SK-N-SH treated with all-trans-retinoic acid at 6 μM for 48 hours (cell line): ENCODE measurements at places on chromosomes 16 and 17.

- no peak for ATAC-seq
Observed at GRCh38 chr17:11899537-11899942, 97.7 kb downstream of the ZNF18 start.

- no peak for ATAC-seq
Observed at GRCh38 chr16:3214904-3215600, 19.9 kb downstream of the ZNF200 start.

DNA sequence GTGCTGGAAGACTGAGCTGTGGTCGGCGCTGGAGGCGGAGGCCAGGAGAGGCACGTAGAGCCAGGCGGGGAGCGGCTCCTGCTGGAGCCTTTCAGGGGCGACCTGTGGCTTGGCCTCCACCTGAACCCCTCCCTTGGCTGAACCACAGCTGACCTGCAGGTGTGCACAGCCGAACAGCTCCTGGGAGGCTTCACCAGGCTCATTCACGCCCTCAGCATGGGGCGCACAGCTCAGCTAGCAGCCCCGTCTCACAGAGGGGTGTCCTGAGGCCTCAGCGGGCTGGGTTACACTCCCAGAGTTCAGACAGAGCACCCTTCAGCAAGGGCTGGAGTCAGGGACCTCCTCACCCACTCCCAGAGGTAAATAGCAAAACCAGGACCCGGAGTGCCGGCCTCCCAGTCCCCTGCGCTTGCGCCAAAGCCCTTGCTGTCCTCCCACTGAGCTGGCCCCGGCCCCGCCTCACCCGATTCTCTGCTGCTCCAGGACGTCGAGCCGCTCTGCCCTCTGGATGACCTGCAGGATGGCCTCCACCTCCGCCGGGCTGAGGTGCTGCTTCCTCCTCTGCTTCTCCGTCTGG lies 31.7 kb downstream of the RPH3AL start:
- ATAC-seq, result no peak; the same call in 2 of the 3 replicates

DNA sequence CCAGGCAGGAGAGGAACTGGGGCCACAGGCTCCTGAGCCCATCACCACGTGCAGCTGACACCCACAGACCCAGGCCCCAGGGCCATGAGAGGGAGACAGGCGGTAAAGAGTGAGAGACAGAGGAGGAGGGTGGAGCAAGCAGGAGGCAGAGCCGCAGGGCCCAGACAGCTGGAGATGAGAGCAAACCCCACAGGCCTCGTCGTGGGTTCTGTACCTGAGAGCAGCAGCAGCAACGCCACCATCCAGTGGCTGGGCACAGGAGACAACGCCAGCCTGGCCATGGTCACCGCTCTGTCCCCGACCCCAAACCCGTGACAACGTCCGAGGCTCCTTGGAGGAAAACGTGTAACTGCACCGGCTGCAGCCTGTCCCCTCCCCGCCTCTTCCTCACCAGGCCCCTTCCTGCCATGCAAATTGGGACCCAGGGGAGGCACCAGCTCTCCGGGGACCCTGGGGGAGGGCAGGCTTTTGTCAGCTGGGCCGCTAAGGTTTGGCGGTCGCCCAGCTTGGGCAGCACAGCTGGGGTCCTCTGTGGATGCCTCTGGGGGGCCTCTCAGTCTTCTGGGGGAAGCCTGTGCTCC lies at the start of gene CD79B:
CD79B (minus strand) TSS at position 351 of the 581 bp plus-strand sequence; CDS start at position 281, 70 bp downstream.
- ATAC-seq, result no peak

GRCh38 chr16:79933603-79934002 lies 333.1 kb upstream of the MAF start:
- no peak for ATAC-seq

DNA sequence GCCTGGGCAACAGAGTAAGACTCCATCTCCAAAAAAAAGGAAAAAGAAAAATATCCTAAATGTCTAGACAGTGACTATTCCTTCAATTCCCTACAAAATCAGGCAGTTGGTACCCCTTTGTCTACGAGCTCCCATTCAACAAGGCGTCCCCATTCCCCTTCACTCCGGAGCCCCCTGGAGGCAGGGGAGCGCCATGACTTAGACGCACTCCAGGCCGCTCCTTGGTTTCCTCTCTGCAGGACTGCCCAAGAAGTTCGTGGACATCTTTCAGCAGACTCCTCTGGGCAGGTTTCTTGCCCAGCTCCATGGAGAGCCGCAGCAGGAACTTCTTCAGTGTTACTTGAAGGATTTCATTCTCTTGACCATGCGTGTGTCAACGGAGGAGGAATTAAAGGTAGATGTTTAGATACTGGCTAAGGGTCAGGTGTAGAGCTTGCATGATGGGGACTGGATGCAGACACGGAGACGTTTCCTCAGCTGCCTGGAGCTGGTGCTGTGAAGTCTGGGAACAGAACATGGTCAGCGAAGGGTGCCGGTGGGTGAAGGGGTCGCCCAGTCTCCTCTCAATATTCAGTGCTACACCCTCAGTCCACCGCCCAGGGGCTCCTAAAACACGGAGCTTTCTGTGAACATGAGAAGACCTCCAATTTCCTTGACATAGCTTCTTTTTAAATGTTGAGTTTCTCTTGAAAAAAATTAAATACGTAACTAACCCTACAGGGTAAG lies 53.3 kb upstream of the ENDOV start:
- ATAC-seq, result no peak; the same call in 2 of the 3 replicates

- peak; percentile 63 for ATAC-seq
Observed at GRCh38 chr16:64151990-64152767, 969.7 kb downstream of the CDH11 start.

GRCh38 chr17:4853208-4853671 lies 20.1 kb downstream of the MINK1 start:
- no peak for ATAC-seq

GRCh38 chr17:8894673-8895578 lies 27.5 kb upstream of the PIK3R6 start:
- ATAC-seq, result peak; percentile 95

- no peak for ATAC-seq
Observed at GRCh38 chr16:81495321-81496234, 51.0 kb downstream of the CMIP start.

- peak; percentile 43 for ATAC-seq
Observed at GRCh38 chr16:19717314-19717713, 713 bp downstream of the KNOP1 start.

DNA sequence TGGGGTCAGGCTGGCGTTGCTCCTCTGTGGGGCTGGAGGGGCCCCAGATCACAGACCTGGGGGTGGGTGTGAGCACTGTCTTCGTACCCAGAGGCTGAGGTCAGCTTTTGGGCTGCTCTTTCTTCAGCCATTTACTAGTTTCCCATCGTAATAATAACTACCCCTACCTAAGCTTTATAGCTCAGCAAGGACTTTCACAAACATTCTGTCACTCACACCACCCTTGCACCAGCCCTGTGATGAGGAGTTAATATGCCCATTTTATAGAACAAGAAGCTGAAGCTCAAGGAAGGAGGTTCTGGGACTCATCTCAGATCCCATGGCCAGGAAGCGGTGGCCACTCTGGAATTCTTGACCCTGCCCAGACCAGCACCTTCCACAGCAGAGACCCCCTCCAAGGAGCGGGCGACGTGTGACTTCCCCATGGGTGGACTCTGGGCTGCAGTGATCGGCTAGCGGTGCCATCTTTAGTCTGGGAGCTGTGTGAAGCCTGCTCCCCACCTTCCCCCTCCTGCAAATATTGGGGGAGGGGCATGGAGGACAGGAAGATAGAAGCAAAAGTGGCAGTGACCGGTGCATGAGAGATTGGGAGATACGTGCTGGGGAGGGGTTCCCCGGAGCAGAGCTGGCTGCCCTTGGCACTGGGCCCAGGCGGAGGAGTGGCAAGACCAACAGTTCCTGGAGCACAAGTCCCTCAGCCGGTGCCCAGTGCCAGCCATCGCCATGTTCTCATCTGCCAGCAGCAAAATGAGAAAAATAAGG lies 81.8 kb upstream of the TOB1 start:
- no peak for ATAC-seq

DNA sequence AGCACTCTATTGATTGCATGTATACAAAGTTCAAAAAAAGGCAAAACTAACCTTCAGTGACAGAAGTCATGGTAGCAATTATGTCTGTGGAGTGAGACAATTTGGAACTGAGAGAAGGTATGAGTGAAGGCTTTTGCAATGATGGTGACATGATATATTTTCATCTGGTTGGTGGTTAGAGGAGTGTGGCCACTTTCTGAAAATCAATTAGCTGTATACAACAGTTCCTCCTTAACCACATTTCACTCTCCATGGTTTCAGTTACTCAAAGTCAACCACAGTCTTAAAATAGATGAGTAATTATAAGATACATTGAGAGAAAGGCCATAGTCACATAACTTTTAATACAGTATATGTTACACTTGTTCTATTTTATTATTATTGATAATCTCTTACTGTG lies 26.2 kb downstream of the ADAMTS18 start:
- no peak for ATAC-seq

DNA sequence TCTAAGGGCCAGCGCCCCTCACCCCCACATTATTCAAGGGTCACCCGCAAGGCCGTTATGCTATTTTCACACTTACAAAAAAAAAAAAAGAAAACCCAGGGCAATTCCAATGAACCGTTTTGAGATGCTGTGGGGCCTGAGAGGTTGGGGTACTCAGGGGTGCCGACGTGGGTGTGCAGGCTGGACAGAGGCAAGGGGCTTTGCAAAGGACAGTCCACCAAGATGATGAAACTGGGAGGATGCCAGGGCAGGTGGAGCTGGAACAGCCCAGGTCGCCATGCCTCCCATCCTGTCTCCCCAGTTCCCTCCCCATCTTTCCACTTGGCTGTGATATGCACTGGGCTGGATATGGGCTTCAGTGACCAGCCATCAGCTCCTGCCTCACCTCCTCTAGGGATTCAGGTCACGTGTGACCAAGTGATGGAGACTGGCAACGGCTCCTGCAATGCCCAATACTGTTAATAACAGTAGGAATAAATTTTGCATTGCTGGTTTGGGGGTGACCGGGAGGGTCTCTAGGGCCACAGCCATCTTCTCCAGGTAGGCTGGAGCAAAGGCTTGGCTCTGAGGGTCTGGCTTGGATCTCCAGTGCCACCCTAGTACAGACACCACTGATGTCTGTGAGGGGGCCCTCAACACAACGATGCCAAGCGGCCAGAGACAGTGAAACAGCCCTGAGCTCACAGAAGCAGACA lies 151.3 kb upstream of the TNRC6C start:
- ATAC-seq, result no peak

- no peak for ATAC-seq
Observed at GRCh38 chr17:56150649-56151048, 2.6 kb upstream of the ANKFN1 start.

DNA sequence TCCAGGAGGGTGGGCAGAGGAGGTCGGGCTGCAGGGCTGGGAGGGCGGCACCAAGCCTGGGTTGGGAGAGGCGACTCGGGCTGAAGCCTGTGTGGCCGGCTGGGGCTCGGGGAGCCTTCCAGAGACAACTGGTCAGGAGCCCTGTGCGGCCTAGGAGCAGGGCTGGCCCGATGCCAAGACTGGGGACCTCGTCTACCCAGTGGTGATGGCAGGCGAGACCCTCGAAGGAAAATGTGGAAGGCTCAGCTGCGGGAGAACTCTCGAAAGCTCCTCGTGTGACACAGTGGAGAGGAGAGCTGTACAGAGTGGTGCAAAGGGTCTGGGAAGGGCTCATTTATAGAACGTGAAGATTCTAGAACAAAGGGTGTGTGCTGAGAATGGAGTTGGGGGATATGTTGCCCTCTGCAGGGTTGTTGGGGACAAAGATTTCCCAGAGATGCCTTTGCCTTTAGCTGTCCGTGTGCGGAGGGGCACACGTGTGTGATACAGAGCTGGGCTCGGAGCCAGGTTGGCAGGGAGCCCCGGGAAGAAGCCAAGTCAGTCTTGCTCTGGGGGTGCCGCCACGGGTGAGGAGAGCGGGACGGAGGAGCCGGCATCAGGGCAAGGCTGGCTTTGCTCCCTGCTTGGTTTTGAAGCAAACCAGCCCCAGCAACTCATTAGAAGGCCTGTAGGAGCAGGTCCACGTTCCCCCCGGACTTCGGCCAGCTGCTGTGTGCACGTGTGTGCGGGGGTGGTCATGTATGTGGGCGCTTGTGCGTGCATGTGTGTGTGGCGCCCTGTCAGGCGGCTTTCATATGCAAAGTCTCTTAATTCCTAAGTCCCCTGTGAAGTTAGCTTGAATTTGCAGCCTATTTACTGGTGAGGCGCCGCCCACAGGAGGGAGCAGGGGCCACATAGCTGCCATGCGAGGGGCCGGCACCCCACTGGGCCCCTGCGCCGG lies 132.4 kb upstream of the CHMP6 start:
- ATAC-seq, result peak; percentile 81

DNA sequence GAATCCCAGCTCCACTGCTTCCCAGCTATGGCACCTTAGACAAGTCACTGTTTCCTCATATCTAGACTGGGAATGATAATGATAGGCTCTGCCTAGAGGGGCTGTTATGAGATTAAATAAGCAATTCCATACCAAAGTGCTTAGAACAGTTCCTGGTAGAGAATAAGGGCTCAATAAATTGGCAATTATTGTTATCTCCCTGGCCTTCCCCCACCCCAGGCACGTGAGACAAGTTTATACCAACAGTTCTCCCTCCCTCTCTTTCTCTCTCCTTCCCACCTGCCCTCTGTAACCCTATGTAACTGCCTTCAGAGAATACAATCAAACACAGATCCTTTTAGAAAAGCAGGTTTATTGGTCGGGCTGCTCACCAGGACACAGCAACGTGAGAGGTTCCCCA lies 13.9 kb upstream of the STAT3 start:
- no peak for ATAC-seq

DNA sequence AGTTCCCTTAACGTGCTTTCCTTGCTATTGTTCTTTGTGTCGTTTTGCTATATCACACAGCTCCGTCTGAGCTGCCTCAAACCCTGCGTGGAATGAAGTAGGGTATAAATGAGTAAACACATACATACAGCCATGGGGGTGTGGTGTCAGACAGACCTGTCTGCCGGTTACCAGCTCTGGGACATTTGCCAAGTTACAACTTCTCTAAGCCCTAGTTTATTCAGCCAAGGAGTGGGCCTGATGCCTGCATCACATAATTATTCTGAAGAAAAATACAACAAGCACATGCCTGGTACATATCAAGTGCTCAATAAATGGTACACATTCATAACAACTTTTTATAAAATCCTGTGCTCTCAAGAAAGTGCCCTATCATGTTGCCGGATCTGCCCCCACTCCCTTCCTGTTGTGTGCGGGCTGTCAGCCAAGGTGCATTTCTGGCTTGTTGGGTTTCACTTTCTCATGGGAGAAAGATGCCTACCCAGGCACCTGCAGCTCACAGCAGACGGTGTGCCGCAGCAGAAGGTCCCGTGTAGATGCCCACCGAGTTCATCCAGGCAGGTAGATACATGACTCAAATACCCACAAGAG lies 30.5 kb downstream of the SMPD3 start:
- ATAC-seq, result no peak

DNA sequence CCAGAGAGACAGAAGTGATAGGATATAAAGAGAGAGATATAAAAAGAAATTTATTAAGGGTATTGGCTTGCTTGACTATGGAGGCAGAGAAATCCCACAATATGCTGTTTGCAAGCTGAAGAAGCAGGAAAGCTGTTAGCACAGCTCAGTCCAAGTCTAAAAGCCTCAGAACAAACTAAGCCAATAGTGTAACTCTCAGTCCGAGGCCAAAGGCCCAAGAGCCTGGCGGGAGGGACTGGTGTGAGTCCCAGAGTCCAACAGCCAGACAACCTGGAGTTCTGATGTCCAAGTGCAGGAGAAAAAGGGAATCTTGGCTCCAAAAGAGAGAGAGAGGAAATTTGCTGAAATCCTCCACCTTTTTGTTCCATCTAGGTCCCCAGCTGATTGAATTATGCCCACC lies 30.3 kb upstream of the NACA2 start:
- ATAC-seq, result no peak
